Spinal cord (tissue), 10 donors: ENCODE measurements at places on chromosomes 16 and 17. TPM values are rescaled to one million over a fixed set of nuclear protein-coding genes. Genes with fewer than 3 reads are reported as not detected.

DNA sequence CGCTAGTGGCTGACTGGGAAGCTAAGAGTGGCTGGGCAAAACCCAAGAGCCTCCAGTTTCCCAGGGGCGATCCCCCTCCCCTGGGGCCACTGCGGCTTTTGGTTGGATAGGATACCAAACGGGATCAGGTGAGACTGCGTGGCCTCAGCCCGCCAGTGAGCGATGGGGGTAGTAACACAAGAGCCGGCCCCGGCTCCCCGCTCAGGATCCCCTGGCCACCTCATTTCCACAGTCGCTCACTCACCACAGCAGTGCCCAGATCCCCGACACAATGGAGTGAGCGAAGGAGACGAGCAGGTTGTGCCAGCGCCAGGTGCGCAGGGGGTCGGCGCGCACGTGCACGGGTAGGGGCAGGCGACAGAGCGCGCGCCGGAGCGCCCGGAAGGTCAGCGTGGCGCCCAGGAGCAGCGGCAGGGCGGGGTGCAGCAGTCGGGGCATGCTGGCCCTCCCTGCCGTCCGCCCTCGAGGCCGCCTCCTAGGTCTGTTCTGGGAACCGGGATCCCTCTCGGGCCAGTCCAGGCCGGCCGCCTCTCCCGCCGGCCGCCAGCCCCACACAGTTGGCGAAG lies 290 bp downstream of the TLCD1 start:
- DNase-seq = no peak

DNA sequence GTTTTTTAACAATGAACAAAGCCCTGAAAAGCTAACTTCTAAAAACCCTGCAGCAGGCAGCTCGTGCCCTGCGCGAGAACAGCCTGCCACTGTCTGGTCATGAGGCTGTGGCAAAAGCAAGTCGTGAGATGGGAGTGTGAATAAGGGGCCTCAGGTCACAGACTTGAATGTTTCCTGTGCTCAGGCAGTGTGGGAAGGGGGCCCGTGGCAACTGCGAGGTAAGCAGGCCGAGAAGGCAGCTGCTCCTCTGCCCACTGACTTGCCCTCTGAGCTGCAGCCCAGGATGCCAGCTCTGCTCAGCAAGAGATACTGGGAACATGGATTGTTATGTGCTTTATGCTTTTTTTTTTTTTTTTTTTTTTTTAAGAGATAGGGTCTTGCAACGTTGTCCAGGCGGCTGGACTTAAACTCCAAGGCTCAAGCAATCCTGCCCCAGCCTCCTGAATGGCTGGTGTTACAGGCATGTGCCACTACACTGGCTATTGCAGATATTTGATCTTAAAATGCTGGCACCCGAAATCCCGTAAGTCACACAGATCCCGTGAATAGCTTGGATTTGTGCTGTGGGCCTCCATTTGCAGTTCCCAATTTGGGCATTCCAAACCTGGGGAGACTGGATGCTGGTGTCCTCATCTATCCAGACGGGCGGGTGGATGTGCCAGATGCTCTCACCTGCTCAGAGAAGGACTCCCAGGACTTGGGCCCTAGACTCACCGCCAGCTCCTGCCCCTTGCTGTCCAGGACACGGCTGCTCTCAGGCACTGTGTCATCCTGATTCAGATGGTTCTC lies 44.0 kb downstream of the UBN1 start:
- DNase-seq = no peak

- DNase-seq = no peak
Measured at GRCh38 chr16:48479955-48480354, 94.7 kb upstream of the SIAH1 start.

NAGS gene
- total RNA-seq = 3.5 TPM

GRCh38 chr17:55689672-55690071 lies 33.0 kb downstream of the TMEM100 start:
- DNase-seq = no peak

SOX8 gene
- 61.3 TPM for total RNA-seq

- DNase-seq = no peak
Measured at GRCh38 chr16:81350306-81350615, 35.5 kb downstream of the GAN start.

- DNase-seq = no peak
Measured at GRCh38 chr17:50218771-50219315, 17.4 kb upstream of the COL1A1 start.

DNA sequence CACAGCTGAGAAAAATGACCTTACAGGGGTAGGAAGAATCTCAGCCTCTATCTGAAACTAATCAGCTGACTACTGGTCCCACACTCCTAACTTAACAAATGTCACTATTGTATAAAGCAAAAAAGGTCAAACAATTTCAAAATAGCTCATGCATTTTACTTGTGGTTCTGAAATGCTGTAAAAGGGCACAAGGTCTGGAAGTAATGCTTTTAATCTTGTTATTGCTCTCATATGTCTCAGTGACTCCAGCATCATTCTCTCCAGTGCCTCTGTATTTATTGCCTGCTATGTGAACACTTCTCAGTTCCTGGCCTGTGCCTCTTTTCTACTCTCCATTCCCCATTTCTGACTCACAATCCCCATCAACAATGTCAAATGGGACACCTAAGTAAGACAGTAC lies 937.7 kb downstream of the CDH11 start:
- no peak for DNase-seq

FKBP10 gene
- total RNA-seq = 56.6 TPM

NOTUM gene
- total RNA-seq = 0.89 TPM

CD300H gene
- total RNA-seq = not detected

DNA sequence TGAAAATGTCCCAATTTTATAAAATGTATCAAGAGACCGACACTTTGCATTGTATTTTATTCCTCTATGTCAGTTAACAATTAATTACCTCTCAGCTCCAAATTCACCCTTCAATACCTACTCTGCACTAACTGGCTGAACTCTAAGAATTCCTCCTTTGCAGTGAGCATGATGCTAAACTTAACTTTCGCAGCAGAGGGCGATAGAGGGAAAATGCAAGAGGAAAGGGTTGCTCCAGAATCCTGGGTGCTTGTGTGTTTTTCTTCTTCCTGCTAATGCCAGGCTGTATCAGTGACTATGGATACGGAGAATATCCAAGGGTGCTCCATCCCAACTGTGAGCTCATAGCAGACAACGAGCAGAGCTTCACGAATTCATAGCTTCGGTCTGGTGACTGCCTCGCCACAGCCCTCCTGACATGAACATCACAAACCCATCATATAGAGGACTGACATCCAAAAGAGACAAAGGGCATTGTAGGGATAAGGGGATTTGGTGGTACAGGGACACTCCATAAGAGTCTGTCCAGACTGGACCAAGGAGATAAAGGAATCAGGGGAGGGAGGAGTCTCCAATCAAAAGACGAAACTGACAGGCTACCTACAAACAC lies 172.9 kb downstream of the STX8 start:
- DNase-seq = no peak

TMEM220 gene
- total RNA-seq = 2.6 TPM

ICAM2 gene
- total RNA-seq = 37.0 TPM

GRCh38 chr16:82439678-82440293 lies 187.0 kb upstream of the CDH13 start:
- no peak for DNase-seq

DNA sequence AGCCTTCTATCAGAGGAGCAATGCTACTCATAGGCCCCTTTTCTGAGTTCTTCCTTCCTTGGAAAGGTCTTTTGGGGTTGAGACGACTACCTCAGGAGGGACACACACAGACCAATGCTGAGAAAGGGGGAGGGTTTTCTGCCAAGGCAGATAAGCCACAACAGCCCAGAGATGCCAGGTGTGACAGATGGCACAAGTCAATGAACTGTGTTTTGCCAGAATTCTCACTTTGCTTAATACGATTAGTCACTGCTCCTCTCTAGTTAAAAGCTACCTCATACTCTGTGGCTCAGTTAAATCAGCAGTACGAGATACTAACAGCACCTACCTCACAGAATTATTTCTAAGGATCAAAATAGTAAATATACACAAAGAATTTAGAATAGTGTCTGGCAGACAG lies 8.0 kb downstream of the BRD7 start:
- no peak for DNase-seq

DNA sequence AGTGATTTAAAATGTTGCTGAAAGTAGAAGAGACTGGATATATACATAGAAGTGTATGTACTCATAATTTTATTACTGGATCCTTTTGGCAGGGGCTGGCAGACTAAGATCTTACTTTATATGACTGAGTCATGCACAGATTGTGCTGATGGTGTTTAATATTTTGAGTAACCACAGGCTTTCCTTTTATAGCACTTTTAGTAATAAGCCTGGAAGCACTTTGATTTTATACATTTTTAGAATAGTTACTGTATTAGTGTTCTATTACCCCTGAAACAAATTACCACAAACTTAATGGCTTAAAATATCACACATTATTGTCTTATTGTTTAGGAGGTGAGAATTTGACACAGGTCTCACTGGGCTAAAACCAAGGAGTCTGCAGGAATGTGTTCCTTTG lies 113.4 kb upstream of the CDH8 start:
- no peak for DNase-seq

DNA sequence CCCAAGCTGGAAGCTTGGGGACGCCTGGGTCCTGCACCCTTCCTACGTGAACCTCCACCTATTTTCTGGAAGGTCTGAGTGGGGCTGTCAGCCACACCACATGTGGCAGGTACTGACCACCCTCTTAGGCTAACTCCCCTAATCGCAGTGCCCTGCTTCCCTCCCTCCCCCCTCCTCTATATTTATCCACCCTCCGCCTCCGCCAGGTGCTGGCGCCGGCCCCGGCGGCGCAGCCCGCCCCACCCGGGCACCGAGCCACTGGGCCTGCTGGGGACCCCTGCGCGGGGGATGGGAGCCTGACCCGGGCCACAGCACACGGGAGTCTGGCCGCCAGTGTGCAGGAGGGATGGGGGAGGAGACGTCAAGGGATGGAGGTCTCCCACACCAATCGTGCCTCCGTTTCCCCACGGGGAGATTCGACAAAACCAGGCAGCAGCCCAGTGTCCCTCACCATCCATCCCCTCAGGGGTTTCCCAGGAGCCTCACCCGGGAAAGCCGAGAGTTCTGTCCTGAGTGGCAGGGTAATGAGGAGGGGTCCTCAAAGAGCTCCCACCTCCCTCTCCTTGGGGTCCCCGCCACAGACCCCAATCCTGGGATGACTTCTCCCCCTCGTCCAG lies 1.3 kb downstream of the PLEKHH3 start:
- DNase-seq = no peak

TANGO6 gene
- total RNA-seq = 24.8 TPM

GRCh38 chr16:68447653-68448359 lies 502 bp downstream of the SMPD3 start:
- no peak for DNase-seq

DNA sequence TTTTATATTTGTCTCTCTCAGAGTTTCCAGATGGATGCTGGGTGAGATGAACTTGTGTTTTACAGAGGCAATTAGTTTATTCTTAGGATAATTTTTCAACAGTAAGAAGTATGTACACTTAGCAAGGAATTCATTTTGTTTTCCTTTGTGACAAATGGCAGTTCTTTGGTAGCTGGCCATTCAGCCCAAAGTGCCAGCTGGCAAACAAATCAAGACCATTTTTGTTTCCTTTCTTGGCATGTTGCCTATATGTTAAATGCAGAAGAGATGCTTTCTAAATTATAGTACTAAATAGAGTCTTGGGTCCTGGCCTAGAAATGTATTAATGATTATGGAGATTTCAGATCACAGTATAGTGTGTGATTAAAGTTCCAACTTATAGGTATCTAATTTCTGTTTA lies 337.1 kb downstream of the CNTNAP4 start:
- peak; percentile 57 for DNase-seq

AOC2 gene
- 1.2 TPM for total RNA-seq

BAIAP3 gene
- total RNA-seq = 30.1 TPM

GRCh38 chr17:35898283-35899070 lies 18.3 kb upstream of the CCL5 start:
- peak; percentile 19 for DNase-seq

DNA sequence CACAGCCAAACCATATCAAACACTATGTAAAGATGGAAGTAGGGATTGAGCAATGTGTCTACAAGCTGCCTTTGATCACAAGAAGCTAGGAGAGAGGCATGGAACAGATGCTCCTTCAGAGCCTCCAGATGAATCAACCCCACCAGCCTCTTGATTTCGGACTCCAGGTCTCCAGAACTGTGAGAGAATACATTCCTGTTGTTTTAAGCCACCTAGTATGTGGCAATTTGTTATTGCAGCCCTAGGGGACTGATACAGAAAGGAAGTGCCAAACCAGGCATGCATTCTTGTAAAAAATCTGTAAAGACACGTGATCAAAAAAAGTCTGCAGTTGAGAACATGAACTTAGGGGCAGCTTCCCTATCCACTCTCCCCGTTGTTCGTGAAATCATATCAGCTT lies 91.1 kb downstream of the C17orf67 start:
- DNase-seq = no peak
